NCI-H1092 treated with DMSO at 0.1 percent for 48 hours (cell line): ENCODE measurements at places on chromosomes 12 and 14.

GRCh38 chr14:103078420-103078749 lies 5.6 kb upstream of the LBHD2 start:
- peak; percentile 44 for DNase-seq

DNA sequence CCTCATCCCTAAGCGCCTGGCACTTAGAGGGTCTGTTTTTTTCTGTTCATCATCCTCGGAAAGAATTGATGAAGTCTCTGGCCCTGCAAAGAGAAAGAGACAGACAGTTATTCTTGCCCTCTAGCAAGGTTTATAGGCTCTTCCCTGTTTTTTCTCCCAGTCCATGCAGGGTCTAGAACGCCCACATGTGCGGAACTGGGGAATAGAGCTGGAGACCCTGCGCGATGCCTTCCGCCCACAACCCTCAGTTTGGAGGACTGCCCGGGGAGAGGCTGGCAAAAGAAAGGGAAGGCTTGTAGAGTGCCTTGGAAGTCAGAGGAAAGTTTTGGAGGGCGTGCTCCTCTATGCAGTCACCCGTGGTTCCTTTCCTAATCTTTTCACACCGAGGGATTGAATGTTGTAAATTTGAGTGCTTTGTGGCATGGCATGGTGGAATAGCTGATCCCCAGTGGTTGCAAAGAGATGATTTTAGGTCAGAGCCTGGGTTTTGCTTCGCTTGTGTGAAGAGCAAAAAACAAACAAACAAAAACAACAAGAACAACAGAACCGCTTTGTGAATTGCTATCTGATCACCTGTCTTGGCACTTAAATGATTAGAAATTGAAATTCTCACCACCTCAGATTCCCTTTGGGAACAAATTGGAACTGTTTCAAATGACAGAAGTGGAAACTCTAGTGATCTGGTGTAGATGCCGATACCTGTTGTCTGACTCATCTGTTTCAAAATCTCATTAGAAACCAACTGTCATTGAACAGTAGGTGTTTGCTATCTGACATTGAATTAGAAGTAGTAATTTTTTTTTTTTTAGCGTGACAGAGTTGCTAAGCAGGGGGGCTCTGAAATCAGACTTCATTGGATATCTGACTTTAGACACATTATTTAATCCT lies 947 bp downstream of the GAS2L3 start:
- DNase-seq = peak; percentile 38

GRCh38 chr12:100716945-100717732 lies 77.4 kb upstream of the ANO4 start:
- DNase-seq = peak; percentile 10

DNA sequence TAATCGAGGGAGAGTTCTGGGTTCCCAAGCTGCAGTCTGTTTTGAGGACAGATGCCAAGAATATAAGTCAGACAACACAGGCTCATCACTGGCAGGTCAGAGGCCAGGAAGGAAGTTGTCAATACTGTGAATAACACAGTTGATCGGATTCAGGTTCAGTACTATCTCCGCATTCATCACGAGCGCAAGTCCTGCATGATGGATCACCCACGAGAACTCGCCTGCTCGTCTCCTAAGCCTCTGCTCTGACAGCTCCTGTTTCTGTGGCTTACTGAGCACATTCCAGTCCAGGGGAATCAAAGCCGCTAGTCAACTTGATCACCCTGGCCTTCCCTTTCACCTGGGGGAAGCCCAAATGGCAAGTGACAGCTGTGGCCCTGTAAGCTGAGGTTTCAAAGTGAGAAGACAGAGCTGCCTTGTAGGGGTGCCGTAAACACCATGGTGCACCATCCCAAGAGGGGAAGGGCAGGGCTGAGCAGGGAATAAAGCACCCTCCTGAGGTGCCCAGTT lies 60.1 kb upstream of the DICER1 start:
- no peak for DNase-seq

DNA sequence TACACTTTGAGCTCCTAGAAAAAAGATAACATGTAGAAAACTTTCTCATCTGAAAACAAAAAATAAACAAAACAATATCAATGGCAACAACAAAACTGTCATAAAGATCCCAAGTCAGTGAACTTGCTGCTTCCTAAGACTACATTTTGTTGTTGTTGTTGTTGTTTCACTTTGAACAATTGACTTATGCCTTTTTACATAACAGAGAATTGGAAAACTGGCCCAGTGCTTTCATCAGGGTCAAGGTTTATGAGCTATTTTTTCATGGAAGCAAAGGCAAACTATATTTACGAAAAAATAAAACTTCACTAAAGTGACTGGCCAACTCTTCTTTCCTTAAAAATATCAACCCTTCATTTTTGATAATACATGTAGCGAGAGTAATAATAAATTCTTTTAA lies 6.3 kb downstream of the DCN start:
- no peak for DNase-seq

DNA sequence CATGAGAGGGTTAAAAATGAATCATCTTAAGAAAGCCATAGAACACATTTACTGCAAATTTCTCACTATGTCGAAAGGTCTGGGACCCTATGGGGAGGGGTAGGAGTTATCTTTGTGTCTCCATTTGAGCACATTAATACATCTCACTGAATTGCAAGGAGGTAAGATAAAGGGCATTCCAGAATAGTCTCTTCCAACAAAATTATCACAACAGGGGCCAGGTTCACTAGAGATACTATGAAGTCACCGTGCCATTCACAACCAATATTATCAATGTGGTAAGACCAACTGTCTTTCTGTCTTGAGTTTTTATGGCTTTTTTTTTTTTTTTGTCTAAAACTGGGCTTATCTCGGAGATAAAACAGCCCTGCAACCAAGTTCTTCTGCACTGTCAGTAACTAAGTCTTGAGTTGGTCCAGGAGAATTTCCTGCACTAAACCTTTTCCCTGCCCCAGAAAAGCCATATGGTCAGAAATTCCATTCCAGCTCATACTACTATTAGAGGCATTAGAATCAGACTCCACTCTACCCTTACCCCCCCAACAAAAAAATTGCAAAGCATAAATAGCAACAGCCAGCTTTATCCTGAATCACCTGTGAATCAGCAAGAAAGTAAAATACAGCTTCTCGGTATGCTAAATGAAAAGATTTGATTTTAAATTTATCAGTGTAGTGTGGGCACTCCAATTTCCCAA lies 79.7 kb downstream of the PTPRR start:
- DNase-seq = no peak

DNA sequence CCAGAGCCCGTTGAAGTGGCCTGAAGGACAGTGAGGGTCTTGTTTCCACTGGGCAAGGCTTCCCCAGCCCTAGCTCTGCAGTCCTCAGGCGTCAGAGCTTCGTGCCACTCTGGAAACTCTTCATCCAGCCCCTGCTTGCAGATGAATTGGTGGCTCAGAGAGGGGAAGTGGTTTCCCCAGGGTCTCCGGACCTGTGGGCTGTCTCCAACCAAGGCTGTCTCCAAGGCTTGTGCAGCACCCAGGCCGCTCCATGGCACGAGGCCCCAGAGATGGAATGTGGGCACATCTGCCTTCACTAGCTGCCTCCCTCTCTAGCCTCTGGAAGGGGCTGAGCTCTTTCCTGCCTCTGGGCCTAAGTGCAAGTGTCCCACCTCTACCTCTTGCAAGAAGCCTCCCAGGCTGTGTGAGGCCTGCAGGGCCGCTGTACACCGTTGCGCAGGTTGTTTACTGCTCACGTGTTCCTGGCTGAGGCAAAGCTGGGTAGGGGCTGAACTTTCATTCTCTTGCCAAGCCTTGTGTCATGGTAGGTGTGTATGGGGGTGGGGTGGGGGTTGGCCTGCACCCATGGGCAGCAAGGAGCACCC lies 11.1 kb downstream of the RIN3 start:
- DNase-seq = no peak

- no peak for DNase-seq
Measured at GRCh38 chr12:100672075-100672592, 98.7 kb downstream of the GAS2L3 start.

DNA sequence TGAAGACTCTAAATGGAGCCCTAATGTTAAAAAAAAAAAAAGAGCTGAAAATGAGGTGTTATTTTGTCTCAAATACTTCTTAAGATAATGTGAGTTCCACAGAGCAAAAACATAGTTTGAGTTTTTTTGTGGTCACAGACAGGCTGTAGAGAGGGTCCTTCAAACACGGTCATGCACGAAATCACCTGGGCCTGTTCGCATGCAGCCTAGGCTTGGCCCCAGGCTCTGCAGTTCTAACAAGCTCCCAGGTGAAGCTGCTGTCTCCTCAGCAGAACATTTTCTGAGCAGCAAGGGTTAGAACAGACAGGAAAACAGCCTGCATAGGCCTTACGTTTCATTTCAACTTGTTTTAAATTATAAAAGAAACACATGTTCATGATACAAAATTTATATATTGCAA lies 65.4 kb upstream of the TBPL2 start:
- DNase-seq = no peak

- no peak for DNase-seq
Measured at GRCh38 chr12:88272456-88272855, 130.3 kb downstream of the TMTC3 start.

DNA sequence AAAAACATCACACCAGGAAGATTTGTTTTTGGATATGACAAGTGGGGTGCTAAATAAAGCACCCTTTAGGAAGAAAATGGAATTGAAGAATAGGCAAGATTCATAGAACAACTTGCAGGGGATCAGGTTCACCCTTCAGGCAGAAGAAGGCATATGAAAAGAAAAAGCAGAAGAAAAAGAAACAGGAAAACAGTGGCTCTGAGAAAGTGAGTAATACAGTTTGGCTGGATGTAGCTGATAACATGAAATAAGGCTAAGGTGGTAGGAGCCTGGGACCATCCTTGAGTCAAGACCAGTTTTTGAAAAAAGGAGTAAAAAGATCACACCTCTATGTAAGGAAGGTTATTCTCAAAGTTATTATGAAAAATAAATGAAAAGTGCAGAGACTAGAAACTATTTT lies 42.4 kb downstream of the TRIP11 start:
- no peak for DNase-seq

DNA sequence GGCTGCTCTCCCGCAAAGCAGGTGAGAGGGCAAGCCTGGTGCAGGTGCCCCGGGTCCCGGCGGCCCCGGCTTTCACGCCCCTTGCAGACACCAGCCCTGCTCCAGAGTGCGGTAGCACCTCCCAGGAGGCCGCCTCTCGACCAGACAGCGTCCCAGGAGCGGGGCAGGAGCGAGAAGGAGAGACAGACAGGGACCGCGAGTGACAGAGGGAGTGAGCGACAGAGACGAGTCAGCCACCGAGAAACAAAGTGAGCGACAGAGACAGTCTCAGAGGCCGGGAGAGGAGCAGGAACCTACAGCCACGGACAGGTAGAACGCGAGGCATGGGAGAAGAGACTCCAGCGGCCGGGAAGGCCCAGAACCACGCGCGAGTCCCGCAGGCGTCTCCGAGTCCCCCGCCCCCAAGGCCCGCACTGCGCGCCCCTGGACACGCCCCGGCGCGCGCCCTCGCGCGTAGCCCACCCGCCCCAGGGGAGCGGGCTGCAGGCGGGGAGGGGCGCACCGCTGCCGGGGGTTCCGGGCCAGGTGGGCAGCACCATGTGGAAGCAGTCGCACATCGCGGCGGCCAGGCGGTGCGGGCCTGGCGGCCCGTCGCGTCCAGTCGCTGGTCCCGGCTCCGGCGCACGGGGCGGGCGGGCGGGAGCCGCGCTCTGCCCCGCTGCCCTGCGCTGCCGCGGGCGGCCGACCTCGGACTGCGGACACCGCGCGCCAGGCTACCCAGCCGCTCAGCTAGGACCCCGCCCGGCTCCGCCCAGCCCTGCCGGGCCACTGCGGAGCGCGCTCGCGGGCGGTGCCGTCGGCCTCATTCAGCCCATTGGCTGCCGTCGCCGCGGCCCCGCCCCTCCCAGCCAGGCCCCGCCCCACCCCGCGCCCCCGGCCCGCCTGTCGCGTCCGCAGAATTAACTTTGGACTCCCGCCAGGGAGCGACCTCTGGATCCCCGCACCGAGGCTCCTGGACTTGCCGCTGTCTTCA lies at the start of gene AHNAK2:
Gene AHNAK2 (minus strand): TSS at position 694 of the 973 bp plus-strand sequence. CDS start 137 bp downstream, at position 557.
- peak; percentile 54 for DNase-seq

GRCh38 chr12:108576660-108577234 lies 14.4 kb downstream of the ISCU start:
- no peak for DNase-seq

DNA sequence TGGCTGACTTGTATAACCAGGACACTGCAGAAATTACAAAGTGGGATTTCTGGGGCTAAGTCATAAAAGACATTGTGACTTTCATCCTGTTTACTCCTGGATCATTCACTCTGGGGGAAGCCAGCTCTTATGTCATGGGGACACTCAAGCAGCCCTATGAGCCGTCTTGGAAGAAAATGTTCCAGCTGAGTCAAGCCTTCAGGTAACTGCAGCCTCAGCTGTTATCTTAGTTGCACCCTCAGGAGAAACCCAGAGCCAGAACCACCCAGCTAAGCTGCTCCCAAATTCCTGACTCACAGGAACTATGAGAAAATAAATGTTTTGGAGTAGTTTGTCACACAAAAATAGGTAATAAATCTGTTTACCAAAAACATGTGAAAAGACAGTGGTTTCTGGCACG lies 43.1 kb upstream of the GXYLT1 start:
- DNase-seq = no peak

DNA sequence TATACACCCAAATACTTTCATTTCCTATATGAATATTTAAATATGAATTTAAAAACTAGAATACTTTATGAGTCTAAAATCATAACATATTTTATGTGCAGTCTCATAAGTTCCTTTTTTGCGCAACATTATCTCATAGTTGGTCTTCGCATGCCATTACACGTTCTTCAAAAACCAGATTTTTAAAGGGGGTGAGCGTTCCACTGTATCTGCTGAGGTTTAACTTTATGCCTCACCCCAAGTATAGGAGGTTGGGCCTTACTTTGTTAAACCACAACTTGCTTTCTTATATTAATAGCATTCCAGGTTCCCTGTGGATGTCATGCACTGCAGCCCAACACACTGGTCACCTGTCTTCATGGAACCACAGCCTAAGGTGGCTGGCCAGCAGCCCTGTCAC lies 118.6 kb downstream of the APAF1 start:
- no peak for DNase-seq

DNA sequence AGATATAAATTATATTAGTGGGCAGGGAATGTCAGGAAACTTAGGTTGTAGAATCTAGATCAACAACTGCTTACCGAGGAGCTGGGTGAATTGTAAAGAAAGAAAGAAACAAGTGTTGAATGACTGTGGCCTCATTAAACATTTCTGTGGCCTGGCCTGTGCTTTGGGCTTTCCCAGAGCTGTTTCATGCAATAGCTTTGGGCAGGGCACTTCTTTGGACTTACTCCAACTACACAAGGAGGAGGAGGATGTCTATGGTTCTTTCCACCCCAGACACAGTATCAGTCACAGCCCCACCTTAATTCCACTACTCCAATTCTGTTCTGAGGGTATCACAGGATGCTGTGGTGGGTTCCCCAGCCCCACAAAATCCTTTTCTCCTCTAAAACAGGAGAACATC lies 38.0 kb downstream of the DPF3 start:
- DNase-seq = no peak
